BE2C (cell line): ENCODE measurements at places on chromosomes 7 and 10.

DNA sequence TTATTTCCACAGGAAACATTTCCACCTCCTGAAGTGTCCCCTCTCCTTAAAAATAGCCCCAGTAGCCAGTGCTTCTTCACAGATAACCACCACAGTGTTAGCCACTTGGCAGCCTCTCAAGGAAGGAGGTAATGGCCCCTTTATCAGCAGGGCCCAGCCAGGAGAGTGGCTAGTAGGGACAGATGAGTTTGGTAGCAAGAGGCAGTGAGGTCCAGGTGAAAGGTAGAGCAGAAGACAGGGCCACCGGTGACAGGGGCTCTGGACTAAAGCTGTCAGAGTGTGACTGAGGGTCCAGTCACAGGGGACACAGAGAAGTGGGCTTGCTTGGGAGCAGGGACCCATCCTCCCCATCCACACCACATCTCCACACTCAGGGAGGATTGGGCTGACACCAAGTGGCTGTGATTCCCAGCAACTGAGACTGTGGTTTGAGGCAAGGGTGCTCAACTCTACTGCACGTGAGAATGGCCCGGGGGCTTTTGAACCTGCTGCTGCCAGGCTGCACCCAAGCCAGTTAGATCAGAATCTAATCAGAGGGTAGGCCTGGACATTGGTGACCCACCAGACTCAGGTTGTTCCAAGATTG is 52.2 kb downstream of the C10orf120 start:
- DNase-seq = no peak

DNA sequence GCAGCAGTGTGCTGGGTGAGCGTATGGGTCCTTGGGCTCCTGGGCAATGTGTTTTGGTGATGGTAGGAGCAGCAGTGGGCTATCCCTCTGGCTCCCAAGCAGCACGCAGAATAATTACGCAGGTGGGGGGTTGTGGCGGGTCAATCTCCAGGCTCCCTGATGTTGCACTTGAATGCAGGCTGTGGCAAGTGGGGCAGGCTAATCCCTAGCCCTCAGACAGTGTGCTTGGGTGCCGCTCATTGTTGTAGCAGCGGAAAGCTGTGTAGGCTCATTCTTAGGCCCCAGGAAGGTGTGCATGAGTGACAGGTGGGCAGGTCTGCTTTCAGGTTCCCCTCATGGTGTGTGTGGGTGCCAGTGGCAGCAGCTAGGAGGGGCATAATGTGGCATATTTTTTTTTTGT is 44.1 kb downstream of the LOXL4 start:
- no peak for DNase-seq

DNA sequence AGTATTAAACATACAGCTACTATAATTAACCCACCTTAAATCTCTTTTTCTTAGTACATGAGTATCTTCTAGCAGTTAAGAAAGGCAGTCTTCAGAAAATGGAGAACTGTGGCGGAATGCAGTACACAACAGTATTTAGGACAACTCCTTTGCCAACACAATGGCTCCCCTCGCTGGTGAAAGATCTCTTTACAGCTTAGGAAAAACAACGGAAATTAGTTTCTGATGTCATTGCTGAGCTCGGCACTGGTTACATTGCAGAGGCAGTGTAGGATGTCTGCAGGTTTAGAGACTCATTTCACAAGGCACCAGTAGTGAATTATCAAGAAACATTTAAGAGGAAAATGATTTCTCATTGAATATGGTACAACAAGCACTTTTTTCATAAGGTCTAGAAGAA is 43.4 kb downstream of the GLRX3 start:
- peak; percentile 34 for DNase-seq

DNA sequence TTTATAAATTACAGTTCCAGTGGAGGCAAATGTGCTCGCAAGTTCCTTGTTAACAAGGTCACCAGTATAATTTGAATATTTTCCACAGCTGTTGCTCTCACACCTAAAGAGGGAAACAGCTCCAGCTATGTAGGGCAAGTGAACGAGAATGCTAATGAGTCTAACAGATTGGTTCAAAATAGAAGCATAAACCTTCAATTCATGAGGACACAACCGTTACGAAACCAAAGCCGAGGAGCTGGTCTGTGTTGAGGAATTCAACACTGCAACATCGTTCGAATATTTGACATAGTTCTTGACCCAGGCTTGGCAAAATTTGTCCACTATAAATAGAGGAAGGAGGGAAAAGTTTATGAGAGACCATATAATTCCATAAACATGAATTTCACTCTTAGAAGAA is 161.3 kb downstream of the KLF6 start:
- DNase-seq = no peak
